ENCODE measurements at places on chromosomes 6 and 20. TPM values are rescaled to one million over a fixed set of nuclear protein-coding genes. Genes with fewer than 3 reads are reported as not detected.

GRCh38 chr6:104123227-104123626 lies 736.5 kb downstream of the HACE1 start:
- no peak for DNase-seq

DNA sequence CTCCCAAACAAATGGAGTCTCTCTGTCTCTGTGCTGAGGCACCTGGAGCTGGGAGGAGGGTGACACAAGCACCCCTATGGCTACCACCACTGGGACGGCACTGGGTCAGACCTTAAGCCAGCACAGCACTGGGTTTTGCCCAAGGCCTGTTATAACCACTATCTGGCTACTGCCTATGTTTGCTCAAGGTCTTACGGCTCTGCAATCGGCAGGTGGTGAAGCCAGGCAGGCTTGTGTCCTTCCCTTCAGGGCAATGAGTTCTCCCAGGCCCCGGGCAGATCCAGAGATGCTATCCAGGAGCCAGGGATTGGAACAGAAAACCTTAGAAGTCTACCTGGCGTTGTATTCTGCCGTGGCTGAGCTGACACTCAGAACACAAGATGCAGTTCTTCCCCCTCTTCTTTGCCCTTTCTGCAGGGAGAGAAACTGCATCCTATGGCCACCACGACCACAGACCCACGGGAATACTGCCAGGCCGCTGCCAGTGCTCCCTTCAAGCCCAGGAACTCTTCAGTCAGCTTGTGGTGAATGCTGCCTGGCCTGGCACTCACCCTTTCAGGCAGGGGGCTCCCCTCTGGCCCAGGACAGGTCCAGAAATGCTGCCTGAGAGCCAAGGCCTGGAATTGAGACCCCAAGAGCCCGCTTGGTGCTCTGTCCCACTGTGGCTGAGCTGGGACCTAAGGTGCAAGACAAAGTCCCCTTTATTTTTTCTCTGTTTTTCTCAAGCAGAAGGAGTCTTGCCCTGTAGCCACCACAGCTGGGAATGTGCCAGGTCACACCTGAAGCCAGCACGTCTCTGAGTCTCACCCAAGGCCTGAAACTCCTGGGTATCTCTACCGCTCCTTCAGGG lies 67.0 kb upstream of the FRMD1 start:
- DNase-seq, result no peak

DNA sequence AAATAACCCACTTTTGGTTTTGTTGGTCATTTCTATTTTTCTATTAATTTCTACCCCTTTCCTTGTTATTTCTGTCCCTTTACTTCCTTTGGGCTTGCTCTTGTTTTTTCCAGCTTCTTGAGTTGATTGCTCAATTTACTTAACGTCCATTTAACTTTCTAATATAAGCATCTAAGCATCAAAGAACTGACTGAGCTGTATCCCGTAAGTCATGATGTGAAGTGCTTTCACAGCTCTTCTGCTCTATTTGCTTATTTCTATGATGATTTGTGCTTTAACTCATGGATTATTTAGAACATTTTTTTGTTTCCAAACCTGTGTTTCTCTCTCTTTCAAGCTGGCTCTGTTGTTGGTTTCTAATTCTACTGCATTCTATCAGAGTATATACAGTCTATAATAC lies 56.7 kb upstream of the SMIM29 start:
- DNase-seq, result no peak

DNA sequence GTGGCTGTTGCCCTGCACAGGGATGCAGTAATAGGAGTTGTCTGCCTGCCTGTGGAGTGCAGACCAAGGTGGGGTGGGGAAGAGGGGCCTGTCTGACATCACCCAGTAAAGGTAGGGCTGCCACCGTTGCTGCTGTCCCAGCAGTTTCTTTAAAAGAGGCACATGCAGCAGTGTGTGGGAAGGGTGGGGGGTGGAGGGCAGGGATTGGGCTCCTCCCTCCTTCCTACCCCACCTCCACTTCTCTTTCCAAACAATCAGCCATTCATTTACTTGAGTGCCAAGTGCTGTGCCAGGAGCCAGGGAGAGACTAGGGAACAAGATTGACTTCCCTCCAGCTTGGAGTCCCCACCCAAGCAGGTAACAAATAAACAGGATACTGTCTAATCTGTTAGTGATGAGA lies 66.8 kb upstream of the MYL9 start:
- DNase-seq, result no peak

The NOL7 gene
- 92.2 TPM for polyA plus RNA-seq

- DNase-seq, result no peak
Observed at GRCh38 chr20:722822-723644, 45.3 kb downstream of the SLC52A3 start.

DNA sequence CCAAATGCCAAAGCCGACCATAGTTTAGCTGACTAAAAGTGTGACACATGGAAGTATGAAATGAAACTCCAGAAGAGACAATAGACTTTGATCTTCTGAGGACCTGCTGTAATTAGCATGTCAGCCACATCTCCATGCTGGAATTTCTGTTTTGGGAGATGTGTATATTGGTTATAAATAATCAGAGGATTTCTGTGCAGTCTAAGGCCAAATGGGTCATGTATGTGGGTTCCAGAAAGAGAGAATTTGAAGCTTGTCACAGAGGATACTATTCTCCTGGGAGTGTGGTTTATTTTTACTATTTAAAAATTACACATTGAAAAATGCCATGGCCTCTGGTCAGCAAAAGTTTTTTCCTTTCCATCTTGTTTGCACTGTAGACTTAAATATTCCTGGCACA lies 405.5 kb upstream of the PLCB4 start:
- DNase-seq, result no peak

DNA sequence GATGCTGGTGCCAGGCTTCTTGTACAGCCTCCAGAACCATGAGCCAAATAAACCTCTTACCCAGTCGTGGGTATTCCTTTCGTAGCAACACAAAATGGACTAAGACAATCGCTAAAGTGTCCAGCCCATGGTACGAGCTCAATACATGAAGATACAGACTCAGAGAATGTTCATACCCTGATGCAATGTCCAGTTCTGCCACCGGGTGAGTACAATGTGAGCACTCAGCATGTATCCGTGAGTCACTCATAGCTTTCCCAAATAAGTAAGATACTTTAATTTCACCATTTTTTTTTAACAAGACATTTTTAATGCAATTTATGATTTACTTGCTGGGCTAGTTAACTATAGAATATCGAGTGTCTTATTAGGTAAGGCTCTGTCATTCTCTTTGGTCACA lies 26.7 kb upstream of the PDE10A start:
- DNase-seq, result no peak

- no peak for DNase-seq
Observed at GRCh38 chr6:80143419-80143937, 37.0 kb downstream of the BCKDHB start.

GRCh38 chr6:112184951-112185350 lies 69.4 kb downstream of the LAMA4 start:
- no peak for DNase-seq

The GLO1 gene
- 186 TPM for polyA plus RNA-seq

The PLA2G7 gene
- polyA plus RNA-seq, result 0.26 TPM

The GGTLC1 gene
- polyA plus RNA-seq, result not detected

The C4A gene
- not detected for polyA plus RNA-seq

The GSTA2 gene
- not detected for polyA plus RNA-seq

DNA sequence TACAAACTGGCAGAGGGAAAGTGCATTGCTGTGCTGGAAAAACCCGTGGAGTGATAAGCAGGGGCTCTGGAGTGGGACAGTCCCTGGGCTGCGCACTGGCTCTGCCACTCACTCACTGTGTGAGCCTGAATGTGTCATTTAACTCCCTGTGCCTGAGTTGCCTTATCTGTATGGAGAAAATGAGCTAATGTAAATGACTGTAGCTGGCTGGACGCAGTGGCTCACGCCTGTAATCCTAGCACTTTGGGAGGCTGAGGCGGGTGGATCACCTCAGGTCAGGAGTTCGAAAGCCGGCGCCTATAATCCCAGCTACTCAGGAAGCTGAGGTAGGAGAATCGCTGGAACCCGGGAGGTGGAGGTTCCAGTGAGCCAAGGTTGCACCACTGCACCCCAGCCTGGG lies 18.4 kb upstream of the RPN2 start:
- no peak for DNase-seq

The CCN5 gene
- not detected for polyA plus RNA-seq

DNA sequence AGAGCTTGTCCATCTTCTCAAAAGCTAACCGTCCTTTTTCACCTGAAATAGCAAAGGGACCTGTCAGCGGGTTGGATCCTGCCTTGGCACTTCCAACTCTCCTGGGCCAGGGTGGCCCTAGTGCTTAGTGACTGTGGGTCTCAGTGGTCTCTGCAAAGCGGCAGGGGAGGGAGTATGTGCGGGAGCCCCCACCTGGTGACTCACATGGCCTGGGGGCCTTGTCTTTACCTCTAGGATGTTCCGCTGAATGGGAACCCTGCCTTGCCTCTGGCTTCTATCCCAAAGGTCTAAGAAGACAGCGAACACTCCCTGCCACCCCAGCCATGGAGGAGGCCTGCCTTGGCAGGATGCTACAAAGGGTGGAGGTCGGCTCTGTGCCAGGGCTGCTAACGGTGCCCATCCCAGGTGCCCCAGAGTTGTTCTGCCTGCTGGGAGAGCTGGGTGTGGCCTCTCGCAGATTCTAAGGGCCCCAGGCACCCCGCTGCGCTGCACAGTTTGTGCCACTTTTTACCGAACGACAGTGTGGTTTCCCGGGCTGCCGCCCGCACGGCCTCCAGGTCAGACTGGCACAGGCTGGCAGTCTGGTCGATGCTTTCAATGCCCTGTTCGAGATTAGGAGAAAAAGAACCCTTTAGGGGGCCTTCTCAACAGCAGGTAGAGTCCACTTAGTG lies 77.2 kb downstream of the PTPN1 start:
- no peak for DNase-seq

DNA sequence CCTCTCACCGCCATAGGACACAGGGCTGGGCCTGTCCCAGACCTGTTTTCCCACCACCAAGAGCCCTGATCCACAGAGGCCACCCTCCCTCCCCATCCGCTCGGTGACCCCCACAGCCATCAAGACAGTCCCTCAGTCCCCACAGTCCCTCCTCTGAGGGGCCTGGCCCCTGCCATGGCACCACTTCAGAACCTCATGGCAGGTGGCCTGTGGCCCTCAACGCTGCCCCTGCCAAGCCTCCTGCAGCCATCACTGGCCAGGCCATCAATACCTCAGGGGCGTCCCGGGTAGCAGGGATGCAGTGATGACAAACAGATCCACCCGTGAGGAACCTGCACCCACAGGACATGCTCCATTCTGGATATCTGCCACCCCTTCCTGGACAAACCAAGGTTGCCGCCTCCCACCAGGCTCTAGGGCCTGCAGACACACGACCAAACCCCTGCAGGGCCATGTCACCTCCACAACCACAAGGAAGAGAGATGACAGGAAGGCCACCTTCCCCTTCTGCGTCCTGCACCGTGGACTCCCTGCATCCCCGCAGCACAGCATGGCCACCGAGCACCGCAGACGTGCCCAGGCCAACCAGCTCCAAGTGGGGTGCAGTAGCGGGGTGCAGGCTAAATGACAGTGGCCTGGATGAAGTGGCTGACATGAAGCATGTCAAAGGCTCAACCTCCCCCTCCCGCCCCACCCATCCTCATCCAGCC lies 14.0 kb downstream of the TAF4 start:
- DNase-seq, result no peak

- no peak for DNase-seq
Observed at GRCh38 chr6:10202581-10202980, 212.3 kb downstream of the TFAP2A start.

DNA sequence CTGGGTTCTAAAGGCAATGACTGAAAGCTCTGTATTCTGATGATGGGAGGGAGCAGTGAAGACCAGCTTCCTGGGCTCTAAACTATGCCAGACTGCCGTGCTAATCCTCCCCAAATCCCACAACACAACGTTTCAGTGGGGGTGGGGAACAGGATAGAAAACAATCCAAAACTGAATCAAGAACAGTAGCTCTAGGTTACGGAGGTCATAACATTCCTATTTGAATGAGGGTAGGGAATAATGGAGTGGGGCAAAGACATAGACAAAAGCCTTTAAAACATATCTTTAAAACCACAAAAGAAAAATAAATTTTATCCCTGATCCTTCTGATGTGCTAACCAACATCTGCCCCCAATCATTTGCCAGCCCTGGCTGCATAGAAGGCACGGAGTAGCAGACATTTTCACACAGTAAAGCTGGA lies 7.8 kb downstream of the USP49 start:
- no peak for DNase-seq

The PCNA gene
- 86.5 TPM for polyA plus RNA-seq

The PMEPA1 gene
- not detected for polyA plus RNA-seq

The CCN6 gene
- polyA plus RNA-seq, result not detected
